ENCODE measurements at places on chromosomes 1 and 21. TPM values are rescaled to one million over a fixed set of nuclear protein-coding genes. Genes with fewer than 3 reads are reported as not detected.

The CBS gene
- 0.81 TPM for total RNA-seq

The CCDC30 gene
- 1.3 TPM for total RNA-seq

The WNT2B gene
- total RNA-seq: under 0.01 TPM

The HTR6 gene
- under 0.01 TPM for total RNA-seq

The GPR89B gene
- total RNA-seq: 13.7 TPM

The COL8A2 gene
- total RNA-seq: 0.81 TPM

The SERPINC1 gene
- total RNA-seq: under 0.01 TPM

The TMEM52 gene
- 0.27 TPM for total RNA-seq

The FCAMR gene
- total RNA-seq: not detected

The SH2D1B gene
- under 0.01 TPM for total RNA-seq

The LCE2A gene
- total RNA-seq: not detected

The IGSF9 gene
- total RNA-seq: 0.54 TPM

The ABCA4 gene
- total RNA-seq: not detected

The ICOSLG gene
- 4.3 TPM for total RNA-seq

The OR6N1 gene
- total RNA-seq: not detected

The VHLL gene
- not detected for total RNA-seq

The FOXO6 gene
- total RNA-seq: 0.27 TPM

The NTRK1 gene
- total RNA-seq: 7.5 TPM

The TMPRSS3 gene
- total RNA-seq: not detected

The AADACL4 gene
- total RNA-seq: not detected

The FAM131C gene
- total RNA-seq: not detected

The ID3 gene
- total RNA-seq: 186 TPM

The CRP gene
- not detected for total RNA-seq

The PCP4L1 gene
- total RNA-seq: 0.81 TPM

The NMNAT2 gene
- total RNA-seq: under 0.01 TPM

The NBPF11 gene
- total RNA-seq: 6.5 TPM

The SPRR2B gene
- total RNA-seq: not detected

The SYNC gene
- total RNA-seq: 0.27 TPM

The ZNF683 gene
- total RNA-seq: 0.27 TPM

The SH2D5 gene
- not detected for total RNA-seq

The NDUFS2 gene
- 106 TPM for total RNA-seq

The MX2 gene
- total RNA-seq: 25.3 TPM
